NCI-H187 treated with DMSO at 0.1 percent for 48 hours (cell line): ENCODE measurements at places on chromosomes 11 and 22.

DNA sequence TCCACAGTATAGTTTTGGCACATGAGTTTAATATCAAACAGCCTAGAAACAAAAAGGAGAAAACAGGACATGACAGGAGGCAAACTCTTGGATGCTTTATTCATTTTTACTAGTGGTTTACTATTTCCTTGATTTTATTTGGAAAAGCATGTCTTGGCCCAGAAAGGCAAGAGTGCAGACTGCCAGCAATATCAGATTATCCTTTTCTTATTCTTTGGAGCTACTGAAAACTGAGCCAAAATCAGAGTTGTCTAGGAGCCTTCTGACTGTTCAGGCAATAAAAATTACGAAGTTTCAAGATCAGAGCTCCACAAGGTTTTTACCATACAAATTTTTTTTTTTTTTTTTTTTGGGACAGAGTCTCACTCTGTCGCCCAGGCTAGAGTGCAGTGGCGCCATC is 16.0 kb downstream of the CELF1 start:
- DNase-seq: no peak

- no peak for DNase-seq
These were observed 267.2 kb upstream of the SYN3 start for GRCh38 chr22:33325232-33326004.

- no peak for DNase-seq
These were observed 17.4 kb upstream of the FBLN1 start for GRCh38 chr22:45485261-45485660.

GRCh38 chr11:35073691-35074419 is 65.1 kb upstream of the CD44 start:
- no peak for DNase-seq

GRCh38 chr11:126113515-126113957 is 50.9 kb upstream of the CDON start:
- no peak for DNase-seq

- no peak for DNase-seq
These were observed 10.8 kb upstream of the COMT start for GRCh38 chr22:19930551-19931486.

- DNase-seq: no peak
These were observed 960 bp downstream of the TSSC4 start for GRCh38 chr11:2401436-2401984.

GRCh38 chr11:131288521-131289091 is 81.8 kb upstream of the NTM start:
- DNase-seq: no peak

DNA sequence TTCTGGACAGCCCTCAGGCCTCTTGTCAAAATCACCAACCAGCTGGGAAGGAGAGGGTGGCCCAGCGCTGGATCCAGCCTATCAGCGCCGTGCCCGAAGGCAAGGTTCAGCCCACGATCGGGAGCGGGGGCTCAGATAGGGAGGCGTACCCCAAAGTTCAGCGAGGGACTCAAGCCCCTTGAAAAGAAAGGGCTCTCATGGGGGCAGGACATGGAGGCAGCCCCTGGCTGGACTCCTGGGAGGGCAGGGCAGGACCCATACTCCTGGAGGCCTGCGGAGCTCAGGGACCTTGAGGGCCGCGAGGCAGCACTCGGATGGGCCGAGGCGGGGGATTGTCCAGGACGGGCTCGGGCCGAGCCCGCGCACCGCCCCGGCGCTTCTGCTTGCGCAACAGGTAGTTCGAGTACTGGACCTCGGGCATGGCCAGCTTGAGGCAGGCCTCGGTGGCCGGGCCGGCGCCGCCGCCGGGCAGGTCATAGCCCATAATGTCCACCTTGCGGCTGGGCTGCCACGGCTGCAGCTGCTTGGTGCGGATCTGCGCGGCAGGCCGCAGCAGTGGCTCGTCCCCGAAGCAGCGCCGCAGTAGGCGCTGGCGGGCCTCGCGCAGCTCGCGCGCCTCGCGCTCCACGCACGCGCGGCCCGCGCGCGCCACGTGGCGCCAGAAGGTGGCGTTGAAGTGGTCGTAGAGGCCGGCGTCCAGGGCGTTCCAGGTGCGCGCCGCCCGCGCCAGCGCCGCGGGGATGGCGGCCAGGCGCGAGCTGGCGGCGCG is 6.5 kb downstream of the GAL3ST3 start:
- no peak for DNase-seq

- DNase-seq: no peak
These were observed 12.1 kb upstream of the TRIM44 start for GRCh38 chr11:35650467-35650866.

DNA sequence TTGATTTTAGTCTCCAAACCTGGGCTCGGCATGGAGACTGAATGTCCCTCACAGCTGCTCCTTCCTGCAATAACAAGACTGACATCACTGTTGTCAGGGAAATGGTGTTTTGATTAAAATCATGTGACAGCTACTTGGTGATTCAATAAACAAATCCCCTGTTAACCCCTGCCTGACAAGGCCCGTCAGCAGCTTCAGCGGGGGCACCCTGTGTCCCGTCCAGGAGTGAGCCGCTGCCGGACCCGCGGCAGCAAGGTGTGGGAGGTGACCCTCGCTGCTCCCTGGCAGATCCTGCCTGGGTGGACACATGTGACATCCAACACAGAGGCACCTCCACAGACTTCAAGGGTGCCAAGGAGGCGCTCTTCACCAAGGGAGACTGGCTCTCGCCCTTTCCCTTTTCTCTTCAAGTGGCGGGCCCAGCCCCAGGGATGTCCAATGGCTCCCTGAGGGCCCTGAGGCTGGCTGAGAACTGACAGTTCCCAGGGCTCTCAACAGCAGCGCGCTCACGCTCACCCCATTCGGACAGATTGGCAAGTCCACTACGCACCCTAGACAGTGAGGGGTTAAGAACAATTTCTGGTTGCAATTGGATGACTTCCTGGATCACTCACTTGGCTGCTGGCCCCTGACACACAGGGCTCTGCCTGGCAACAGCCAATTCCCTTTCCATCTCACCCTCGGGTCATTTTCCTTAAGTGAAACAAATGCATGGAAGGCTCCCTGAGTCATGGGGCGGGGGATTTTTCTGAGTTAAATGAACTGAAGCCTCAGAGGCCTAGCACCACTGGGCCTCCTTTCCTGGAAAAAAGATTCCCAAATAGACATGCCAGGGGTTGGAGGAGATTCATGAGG is 30.7 kb downstream of the PPP2R1B start:
- peak; percentile 13 for DNase-seq

DNA sequence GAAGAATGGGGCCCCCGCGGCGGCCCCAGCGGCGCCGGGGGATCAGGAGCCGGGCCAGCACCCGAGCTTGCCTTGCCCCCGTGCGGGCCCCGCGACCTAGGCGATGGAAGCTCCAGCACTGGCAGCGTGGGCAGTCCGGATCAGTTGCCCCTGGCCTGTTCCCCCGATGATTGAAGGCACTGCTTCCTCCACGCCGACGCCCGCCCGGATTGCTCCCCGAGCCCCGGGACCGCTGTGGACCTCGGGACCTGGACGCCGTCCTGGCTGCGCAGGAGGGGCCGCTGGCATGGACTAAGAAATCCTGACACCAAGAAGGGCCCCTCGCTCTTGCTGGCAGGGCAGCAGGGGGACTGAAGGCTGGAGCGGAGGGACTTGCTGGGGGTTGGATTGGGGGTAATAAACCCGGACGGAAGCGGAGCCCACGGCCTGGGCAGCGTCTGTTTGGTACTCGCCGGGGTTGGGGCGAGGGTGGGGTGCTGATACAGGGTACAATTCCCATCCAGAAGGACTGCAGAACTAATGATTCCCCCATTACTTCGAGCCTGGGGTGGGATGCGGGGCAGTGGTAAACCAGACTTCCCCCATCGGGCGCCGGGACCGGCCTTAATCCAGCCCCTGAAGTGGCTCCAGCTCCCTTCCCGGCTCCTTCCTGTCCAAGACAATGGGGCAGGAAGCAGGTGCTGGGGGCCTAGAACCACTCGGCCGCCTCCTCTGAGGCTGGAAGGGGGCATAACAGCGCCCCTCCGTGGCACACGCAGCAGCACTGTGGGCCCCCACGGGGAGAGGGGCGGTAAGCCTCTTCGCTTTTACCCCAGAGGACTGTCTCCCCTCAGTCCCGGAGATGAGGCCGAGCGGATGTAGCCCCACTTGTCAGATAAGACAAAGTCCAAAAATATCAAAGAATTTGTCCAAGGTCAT is 1.0 kb downstream of the CCDC85B start:
- no peak for DNase-seq

GRCh38 chr22:36809351-36809750 is 7.5 kb downstream of the PVALB start:
- DNase-seq: no peak

GRCh38 chr11:116101902-116102301 is 597.7 kb upstream of the CADM1 start:
- no peak for DNase-seq

- DNase-seq: no peak
These were observed 124.5 kb downstream of the ST3GAL4 start for GRCh38 chr11:126480015-126480409.

- DNase-seq: no peak
These were observed 16.9 kb downstream of the CCDC15 start for GRCh38 chr11:124970925-124971324.

GRCh38 chr11:87033561-87033960 is 4.2 kb upstream of the TMEM135 start:
- no peak for DNase-seq

DNA sequence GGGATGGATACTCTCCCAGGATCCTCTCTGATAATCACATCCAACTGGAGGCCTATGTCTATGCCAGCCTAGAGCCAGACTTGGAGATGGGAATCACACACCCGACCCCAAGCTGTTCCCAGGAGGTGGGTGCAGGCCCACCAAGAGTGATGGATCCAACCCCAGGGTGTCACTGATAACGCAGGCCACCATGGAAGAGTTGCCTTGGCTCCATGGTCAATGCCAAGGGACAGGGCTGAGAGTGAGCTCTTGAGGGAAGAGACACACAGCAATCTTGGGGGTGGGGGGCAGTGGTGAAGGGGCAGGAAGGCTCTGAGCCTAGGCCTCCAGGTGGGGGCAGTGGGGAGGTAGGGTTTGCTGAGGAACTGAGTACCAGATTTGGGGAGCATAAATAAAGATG is 16.9 kb downstream of the TUB start:
- no peak for DNase-seq

- DNase-seq: peak; percentile 41
These were observed 28.1 kb downstream of the NRXN2 start for GRCh38 chr11:64694821-64695365.

GRCh38 chr11:61967924-61968757 is 707 bp upstream of the FTH1 start:
- no peak for DNase-seq

DNA sequence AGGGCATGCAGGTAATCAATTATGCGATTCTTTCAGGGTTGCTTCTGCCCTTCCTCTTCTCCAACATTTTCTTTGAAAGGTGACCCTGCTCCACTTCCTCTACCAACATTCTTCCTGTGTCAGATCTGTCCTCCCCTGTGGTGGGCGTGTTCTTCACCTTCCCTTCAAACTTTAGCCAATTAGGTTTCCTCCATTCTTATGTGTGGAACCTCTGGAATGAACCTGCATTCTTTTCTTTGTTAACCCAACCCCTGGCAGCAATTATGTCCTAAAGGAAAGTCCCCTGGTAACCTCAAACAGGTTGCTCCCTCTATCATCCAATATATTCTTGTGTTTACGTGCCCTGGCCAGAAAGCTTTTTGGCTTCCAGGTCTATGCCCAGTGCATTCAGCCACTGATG is 22.4 kb downstream of the KIRREL3 start:
- no peak for DNase-seq

GRCh38 chr11:11611381-11611780 is 10.4 kb downstream of the GALNT18 start:
- DNase-seq: no peak

GRCh38 chr11:1738380-1738779 is 12.0 kb downstream of the IFITM10 start:
- DNase-seq: no peak

DNA sequence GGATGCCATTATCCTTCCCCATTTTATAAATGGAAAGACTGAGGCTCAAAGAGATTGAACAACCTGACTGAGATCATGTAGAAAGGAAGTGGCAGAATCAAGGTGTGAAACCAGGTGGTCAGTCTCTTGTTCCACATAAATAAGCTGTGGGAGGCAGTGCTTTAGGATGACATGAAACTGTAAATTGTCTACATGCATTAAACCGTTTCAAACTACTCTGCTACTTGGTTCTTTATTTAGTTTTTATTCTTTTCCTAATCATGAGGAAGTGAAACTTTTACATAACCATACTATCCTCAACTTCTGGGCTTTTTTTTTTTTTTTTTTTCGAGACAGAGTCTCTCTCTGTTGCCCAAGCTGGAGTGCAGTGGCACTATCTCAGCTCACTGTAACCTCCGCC is 34.9 kb downstream of the CADM1 start:
- DNase-seq: no peak

DNA sequence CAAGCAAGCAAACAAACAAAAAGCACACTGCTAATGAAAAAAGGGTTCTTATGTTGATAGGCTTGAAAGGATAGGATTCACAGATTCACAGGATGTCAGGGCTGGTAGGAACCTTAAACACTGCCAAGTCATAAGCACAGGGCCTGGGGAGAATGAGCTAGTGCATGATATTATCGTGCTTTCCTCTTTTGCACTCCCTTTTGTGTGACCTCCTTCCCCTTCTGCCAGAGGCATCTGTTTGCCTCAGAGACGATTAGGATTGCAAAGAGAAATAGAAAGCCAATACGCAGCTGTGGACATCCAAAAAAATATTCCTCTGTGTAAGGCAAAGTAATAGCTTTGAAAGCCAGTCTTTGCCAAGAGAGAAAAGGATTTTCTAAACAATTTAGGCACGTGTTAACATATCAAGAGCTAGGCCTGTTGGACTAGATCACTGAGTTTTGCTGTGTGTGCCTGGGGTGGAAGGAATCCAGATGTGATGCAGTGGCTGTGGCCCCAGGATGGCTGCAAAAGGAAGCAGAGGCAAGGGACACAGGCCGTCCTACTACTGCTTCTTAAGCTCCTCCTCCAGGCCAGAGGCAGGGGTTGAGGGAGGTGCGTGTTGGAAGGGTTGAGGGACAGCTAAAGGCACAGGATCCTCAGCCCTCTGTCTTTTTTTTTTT is 30.6 kb downstream of the MCHR1 start:
- no peak for DNase-seq

DNA sequence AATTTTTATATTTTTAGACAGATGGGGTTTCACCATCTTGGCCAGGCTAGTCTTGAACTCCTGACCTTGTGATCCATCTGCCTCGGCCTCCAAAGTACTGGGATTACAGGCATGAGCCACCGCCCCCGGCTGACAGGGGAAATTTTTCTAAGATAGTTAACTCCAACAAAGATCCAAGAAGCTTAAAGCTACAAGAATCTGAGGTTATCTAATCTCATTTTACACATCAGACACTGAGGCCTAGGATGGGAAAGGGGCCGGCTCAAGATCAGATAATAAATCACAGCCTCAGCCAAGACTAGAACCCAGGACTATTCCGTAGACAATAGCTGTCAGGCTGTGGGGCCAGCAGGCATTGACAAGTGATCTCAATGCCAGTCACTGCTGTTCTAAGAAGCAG is 94.0 kb downstream of the AMBRA1 start:
- DNase-seq: no peak

DNA sequence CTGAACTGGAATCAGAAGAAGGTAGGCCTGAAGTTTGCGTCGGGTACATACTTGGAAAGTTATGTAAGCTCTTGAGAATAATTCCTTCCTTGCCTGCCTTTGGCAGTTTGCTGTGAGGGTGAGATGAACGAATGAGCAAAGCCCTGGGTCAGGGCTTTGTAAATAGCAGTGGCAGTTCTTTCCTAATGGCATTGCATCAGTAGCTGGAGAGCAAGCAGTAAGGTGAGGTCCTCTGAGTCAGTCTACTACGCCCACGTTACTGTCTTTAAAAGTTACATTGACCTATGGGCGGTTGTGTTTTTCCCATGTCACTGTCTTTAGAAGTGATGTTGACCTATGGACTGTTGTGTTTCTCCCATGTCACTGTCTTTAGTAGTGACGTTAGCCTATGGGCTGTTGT is 179.1 kb upstream of the E2F8 start:
- no peak for DNase-seq
